ENCODE measurements at places on chromosomes 5 and 9. TPM values are rescaled to one million over a fixed set of nuclear protein-coding genes. Genes with fewer than 3 reads are reported as not detected.

DNA sequence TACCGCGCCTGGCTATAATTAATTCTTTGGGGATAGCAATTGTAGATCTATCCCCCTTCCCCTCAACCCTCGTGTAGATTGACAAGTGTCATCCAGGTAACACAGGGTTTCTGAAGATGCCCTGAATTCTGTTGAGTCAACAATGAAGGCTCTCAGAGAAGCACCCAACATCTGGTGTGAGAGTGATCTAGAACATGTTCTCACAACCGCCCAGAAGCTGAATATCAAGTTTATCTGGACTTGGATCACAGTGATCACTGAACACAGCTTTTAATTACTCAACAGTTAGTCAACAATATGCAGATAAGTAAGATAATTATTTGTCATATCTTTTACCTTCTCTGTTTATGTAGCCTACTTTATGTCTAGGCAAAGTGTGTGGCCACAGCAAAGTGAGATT lies 204.2 kb upstream of the RGMB start:
- no peak for DNase-seq

DNA sequence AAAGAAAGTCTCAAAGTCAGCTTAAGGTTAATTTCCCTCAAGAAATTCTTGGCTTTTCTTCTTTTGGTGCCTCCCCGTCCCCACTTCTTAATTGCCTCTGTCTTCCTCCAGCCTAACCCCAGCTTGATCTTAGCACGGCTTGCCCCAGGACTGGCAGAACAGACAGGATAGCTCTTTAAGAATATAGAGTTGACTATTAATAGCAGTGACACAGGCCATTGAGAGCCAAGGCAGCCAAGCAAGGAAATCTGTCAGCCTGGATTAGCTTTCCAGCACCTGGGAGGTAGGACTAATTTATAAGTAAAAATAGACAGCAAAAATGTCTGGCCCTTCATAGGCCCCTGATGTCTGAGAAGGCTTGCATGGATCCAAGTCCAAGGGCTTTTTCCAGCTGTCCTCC lies 384.6 kb upstream of the SLC30A5 start:
- DNase-seq, result no peak

DNA sequence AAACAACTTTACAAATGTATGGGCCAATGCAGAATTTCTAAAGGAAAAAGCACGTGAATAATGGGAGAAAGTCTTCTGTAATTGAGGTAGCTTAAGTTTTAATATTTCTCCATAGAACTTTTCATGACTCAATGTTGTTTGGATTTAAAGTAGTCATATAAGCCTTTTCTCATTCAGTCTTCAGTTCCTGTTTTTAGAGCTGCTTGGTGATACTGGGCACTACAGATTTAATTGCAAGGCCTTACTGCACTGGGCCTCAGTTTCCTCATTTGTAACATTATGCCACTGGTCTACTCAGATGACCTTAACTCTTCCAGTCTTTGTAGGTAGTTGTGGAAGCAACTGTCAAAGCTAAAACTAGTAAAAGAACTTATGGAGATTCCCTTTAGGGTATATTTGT lies 60.4 kb downstream of the WDR41 start:
- no peak for DNase-seq

GRCh38 chr9:87201351-87201751 lies 254.0 kb upstream of the GAS1 start:
- DNase-seq, result no peak

DNA sequence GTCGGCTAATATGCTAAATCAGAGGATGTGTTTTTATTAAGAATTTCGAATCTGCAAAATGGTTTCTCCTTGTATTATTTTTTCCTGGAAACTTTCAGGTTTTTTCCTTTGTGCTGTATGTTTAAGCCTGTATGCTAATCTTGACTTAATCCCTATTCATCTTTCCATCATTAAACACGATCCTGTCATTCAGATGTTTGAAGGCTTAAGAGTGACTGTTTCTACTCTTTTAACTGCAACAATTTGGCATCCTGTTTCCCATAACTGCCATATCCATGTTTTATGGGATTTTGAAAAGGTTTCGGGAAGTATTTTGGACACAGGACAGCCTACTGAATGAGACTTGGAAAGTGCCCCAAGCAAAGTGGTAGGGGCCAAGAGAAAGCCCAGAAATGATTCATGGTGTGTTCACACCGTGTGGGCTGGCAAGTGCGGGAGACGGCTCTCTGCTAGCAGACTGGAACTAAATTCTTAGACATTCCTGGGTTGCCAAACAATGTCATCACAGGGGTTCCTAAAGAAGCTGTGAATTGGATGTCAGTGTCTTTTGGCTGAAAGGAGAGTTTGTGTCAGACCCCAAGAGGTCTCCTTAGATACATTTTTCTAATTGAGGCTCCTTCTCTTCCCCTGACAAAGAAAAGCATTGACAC lies 125.4 kb upstream of the ADAMTS16 start:
- no peak for DNase-seq

DNA sequence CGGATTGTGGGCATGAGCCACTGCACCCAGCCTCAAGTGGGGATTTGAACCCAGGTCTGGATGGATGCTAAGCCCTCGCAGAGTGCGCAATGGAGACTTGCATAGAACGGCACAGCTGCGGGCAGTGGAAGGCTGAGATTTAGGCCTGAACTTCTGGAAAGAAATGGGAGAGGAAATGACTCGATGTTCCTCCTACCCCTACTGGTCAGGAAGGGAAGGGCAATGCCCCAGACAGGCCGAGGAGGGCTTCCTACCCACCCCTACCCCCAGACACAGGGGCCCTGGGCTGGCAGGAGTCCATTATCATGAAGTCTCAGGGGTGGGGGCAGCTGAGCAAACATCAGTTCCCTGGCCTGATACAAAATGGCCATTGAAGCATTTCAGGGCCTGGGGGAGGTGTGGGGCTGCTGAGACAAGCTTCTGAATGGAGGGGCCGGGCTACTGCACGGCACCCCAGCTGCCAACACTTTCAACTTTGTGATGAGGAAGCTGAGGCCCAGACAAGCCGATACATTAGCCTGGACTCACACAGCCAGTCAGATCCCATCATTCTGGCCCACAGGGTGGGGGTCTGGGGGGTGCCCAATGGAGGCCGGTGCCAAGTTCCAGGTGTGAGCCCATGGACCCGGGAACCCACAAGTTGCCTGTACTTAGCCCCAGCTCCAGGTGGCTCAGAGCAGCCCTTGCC lies 13.5 kb upstream of the WDR38 start:
- peak; percentile 43 for DNase-seq

GRCh38 chr9:31144614-31145013 lies 1239.8 kb upstream of the ACO1 start:
- no peak for DNase-seq

GRCh38 chr5:29001666-29002065 lies 1963.3 kb upstream of the CDH9 start:
- DNase-seq, result no peak

DNA sequence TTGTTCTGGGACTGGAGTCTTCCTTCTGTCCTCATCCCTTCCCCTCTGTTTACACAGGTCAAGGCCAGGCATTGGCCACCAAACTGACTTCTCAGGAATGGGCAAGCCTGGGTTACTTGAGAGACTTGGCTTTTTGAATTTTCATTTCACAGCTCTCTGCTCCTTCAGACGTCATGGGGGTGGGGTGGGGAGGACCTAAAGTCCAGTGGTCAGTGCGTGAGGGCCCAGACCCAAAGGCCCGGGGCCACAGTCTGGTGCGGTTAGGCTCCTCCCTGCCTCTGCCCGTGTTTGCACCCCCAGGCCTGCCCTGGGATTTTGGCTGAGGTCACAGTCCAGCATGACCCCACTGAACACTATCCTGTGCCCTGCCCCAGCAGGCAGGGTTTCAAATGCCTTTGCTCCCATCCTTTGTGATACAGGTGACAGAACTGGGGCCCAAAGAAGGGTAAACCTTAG lies 4.1 kb upstream of the CXXC5 start:
- no peak for DNase-seq

- DNase-seq, result no peak
These were observed 61.7 kb downstream of the HMCN2 start for GRCh38 chr9:130327070-130327780.

GRCh38 chr5:133945568-133945967 lies 22.9 kb downstream of the C5orf15 start:
- no peak for DNase-seq

DNA sequence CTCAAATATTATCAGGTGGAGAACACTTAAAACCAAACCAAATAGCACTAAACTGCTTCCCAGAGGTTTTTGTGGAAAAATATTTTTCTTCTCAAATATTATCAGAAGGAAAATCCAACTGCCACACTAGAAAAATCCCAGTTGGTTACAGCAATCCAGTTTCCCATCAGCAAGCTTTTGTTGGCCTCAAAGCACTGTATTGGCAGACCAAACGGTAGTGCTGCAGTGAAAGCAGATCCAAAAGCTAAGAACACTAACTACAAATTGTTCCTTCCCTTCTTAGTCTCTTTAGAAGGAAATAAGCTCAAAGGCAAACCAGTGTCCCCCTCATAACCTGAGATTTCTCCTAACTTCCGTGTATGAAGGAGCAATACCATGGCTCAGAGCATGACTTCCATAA lies 105.3 kb downstream of the TRIM36 start:
- DNase-seq, result no peak

- DNase-seq, result no peak
These were observed 491.1 kb downstream of the ENC1 start for GRCh38 chr5:74149395-74149794.

DNA sequence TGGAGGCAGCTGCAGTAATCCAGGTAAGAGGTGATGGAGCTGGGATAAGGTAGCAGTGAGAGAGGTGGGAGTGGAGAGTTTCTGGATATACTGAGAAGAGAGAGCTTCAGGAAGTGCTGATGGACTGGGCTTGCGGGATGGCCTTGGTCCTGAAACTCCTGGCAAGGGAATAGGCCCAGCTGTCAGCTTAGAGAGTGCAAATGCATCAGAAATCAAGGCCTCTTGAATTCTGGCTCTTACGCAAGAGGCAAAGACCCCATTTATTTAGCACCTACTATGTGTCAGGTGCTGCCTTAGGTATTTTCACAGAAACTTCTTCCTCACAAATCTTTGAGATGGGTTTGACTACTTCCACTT lies 227.2 kb upstream of the MAP3K1 start:
- no peak for DNase-seq

IL31RA gene
- not detected for total RNA-seq

ANAPC2 gene
- total RNA-seq, result 12.3 TPM

PHF24 gene
- total RNA-seq, result not detected

FOXD4 gene
- total RNA-seq, result 0.18 TPM

PAM gene
- total RNA-seq, result 14.5 TPM

Measured in HepG2 (cell line).